Central memory CD8-positive, alpha-beta T cell (primary cell): ENCODE measurements at places on chromosomes 7 and 10.

DNA sequence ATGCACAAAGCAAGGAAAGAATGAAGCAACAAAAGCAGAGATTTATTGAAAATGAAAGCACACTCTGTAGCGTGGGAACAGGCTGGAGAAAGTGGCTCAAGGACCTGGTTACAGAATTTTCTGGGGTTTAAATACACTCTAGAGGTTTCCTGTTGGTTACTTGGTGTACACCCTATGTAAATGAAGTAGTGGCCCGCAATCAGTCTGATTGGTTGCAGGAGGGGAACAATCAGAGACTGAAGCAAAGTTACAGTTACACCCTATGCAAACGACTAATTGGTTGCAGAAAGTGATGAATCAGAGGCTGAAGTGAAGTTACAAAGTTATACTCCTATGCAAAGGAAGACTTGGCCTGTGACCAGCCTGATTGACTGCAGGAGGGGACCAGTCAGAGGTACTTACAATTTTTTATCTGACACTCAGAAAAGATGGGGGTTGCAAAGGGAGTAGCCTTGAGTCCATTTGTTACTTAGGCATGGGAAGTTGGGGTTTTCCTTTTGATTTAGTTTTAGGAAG is 3.6 kb upstream of the MTPN start:
- peak; percentile 65 for DNase-seq

DNA sequence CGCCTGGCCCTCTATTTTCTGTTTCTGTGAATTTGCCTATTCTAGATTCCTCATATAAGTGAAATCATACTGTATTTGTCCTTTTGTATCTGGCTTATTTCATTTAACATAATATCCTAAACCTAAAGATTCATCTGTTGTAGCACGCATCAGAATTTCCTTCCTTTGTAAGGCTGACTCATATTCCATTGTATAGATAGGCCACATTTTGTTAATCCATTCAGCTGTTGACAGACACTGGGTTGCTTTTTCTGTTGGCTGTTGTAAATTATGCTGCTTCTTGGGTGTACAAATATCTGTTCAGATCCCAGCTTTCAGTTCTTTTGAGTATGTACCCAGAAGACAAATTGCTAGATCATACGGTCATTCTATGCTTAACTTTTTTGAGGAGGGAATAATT is 28.8 kb upstream of the CUL1 start:
- no peak for DNase-seq

- no peak for DNase-seq
Measured at GRCh38 chr10:110069502-110069982, 61.8 kb downstream of the ADD3 start.

GRCh38 chr7:103134836-103135554 is 13.9 kb downstream of the NAPEPLD start:
- no peak for DNase-seq

- no peak for DNase-seq
Measured at GRCh38 chr10:132842397-132842796, 56.5 kb upstream of the NKX6-2 start.

GRCh38 chr7:140042386-140042670 is 20.4 kb downstream of the PARP12 start:
- DNase-seq, result no peak

- no peak for DNase-seq
Measured at GRCh38 chr7:8133188-8133848, 128.6 kb downstream of the ICA1 start.

GRCh38 chr10:45378914-45379726 is 5.1 kb downstream of the ALOX5 start:
- no peak for DNase-seq

GRCh38 chr7:105678811-105679495 is 97.7 kb upstream of the EFCAB10 start:
- no peak for DNase-seq

GRCh38 chr10:112715581-112715980 is 234.5 kb upstream of the TCF7L2 start:
- no peak for DNase-seq

GRCh38 chr10:59479426-59479825 is 117.1 kb upstream of the FAM13C start:
- DNase-seq, result no peak

- no peak for DNase-seq
Measured at GRCh38 chr7:108299251-108299973, 156.8 kb downstream of the NRCAM start.

GRCh38 chr7:150686030-150686631 is 625 bp downstream of the GIMAP2 start:
- DNase-seq, result no peak

DNA sequence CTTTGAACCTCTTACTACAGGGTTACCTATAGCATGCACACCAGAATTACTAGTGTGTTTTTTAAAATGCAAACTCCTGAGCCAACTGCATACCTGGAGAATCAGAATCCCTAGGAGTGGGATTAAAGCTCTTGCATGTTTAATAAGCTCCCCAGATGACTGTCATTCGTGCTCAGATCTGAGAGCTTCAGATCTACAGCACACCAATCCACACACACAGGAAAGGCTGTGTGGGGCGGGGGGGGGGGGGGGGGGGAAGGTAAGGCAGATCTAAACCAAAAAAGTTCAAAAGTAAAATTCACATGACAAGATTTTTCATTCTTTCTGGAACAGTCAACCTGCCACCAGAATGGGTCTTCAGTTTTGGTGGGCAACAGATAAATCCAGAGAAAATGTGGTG is 5.5 kb downstream of the FAM3C start:
- DNase-seq, result no peak

DNA sequence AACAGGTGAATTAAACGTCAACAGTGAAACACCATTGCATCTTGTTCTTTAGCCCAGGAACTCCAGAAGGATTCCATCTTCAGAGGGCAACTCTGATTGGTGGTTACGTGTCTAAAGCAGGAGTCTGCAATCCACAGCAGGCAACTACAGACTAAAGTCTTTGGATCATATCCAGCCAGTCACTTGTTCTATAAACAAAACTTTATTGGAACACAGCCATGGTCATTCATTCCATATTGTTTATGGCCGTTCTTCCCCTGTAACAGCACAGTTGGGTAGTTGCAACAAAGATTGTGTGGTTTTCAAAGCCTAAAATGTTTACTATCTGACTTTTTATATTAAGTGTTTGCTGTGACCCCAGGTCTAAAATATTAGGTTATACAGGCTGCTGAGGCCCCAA is 94.7 kb upstream of the IMMP2L start:
- DNase-seq, result no peak

DNA sequence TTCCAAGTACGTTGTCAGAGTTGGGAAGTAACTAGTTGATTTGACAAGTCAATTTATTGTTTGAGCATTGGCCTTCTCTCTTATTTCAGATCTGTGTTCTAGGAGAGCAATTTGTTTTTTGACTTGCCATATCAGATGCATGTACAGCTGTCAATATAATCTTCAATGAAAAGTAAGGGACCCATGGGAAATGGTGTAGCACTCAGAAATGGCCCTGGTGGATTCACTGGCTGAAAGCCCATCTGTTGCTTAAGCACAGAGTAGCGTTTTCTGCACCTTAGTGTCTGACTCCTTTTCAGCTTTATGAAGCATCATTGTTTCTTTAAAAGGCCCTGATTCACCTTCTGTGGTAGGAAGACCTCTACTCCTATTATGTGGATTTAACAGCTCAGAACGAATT is 10.2 kb downstream of the GARS1 start:
- DNase-seq, result no peak

GRCh38 chr10:86489071-86489810 is 32.4 kb downstream of the WAPL start:
- DNase-seq, result no peak

DNA sequence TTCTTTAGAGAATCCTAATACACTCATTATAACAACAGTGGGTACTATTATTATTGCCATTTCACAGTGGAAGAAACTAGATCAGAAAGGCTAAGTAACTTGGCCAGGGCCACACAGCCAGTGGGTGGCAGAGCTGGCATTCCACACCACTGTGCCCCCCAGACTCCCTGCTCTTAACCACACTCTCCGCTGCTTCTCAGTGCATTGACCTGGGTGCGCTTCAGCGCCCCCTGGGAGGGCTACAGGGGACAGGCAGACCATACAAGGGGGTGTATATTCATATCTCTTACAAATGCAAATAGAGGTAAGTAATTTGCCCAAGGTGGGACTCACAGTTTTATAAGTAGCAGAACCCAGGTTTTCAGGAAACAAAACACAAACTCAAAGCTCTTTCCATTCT is 77.0 kb upstream of the NMT2 start:
- DNase-seq, result no peak

DNA sequence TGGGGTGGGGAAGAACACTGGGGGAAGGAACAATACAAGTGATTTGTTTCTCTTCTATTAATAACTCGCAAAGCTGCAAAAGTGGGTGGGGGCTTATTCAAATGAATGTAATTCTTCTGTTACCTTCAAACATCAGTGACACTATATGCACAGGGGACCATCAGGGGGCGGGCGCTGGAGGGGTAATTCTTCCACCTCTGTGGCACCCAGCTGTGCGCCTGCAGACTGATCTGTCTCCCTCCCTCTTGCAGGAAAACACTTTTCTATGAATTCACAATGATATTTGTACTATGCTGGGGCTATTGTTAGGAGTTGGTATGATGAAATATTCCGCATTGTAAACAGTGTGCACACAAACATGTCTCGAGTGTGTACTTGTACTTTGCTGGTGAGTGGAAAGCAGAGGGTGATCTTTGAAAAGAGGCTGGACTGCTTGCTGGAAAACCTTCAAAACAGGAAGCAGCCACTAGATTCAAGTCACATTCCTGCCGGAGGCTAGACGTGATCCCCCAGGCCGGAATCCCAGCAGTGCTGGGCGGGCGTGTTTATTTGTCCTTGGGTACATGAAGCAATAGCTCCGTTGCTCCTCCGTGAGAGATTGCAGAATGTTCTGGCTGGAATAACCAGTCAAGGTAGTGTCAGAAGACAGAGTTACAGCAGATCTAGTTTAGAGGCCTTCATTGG is 15.8 kb upstream of the BNIP3 start:
- DNase-seq, result no peak

GRCh38 chr10:110514848-110515247 is 17.1 kb downstream of the DUSP5 start:
- no peak for DNase-seq

- DNase-seq, result no peak
Measured at GRCh38 chr7:111867348-111867931, 305.1 kb upstream of the IMMP2L start.

DNA sequence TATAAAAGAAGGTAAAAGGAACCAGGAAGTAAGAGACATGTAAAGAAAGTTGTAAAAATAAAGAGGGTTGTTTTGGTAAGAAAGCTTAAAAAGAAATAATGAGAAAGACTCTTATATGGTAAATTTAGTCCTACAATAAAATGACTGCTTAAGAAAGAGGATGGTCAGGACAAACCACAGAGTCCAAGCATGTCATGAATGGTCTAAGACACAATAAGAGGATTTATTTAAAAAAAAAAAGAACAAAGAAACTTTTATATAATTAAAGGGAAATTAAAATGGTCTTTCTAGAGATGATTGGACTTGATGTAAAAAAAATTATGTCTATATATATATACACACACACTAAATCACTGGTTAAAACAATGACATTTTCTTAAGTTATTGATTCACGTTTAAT is 18.2 kb downstream of the ATAD1 start:
- DNase-seq, result no peak

GRCh38 chr10:68594405-68594804 is 34.3 kb downstream of the TET1 start:
- no peak for DNase-seq

GRCh38 chr10:90939116-90939515 is 18.2 kb upstream of the ANKRD1 start:
- DNase-seq, result no peak

DNA sequence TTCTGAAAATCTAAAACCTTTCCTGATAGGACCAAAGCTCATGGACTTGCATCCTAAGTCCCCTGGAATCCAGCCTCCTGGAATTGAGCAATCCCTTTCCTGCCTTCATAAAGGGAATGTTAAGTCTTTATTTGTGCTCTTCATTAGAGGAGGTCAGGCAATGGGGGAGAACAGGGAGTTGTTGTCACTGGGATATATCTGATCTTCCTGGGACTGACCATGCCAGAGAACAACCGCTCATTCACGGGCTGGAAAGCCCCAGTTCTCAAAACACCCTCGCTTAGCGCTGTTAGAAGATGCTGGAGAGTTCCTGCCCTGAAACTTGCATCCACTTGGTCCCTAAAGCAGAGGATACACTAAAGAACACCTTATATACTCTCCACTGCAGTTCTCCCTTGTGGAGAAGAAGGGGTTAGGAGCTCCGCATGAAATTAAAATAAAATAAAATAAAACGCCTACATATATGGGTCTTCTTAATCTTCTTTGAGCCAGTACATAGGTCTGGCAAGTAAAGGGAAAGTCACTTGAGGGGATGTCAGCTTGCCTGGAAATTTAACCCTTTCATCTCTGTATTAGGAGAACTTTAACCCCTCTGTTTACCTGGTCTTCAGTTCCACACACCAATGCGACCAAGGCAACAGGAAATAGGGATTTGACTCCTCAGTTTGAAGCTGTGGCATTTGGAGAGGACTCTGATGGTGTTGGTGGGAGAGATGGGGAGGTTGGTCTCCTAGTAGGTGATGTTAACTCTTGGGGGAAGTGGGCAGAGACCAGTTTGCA is 1.2 kb downstream of the SORCS1 start:
- no peak for DNase-seq

GRCh38 chr10:101054876-101055275 is 6.9 kb upstream of the KAZALD1 start:
- DNase-seq, result no peak

- DNase-seq, result no peak
Measured at GRCh38 chr7:36208997-36209813, 56.2 kb downstream of the EEPD1 start.

- DNase-seq, result no peak
Measured at GRCh38 chr7:44140341-44140740, 791 bp downstream of the MYL7 start.

- DNase-seq, result no peak
Measured at GRCh38 chr10:112799038-112799437, 151.0 kb upstream of the TCF7L2 start.

DNA sequence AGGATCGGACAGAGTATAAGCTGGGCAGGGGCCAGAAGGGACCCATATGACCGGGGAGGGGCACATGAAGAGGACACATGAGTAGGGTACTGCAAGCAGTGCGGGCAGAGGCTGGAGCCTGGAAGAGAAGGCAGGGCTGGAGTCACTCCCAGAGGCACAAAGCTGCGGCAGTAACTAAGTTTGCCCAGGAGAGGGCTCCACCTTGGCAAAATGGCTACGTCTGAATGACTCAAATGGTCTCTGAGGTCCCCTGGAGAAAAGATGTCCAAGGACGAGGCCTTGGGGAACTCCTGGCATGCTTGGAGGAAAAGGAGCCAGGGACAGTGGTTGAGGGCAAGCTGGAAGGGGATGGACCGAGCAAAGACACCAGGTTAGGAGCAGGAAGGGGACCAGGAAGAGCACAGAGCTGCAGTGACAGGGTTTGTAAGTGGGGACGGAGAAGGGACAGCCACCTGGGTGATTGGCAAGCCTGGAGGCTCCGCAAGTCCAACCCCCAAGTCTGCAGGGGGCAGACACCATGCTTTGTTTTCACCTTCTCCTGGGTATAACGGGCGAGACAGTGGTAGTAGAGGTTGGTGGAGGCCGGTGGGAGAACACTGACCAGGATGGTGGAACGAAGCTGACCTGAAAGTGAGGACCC is 43.1 kb upstream of the LBX1 start:
- peak; percentile 37 for DNase-seq

- no peak for DNase-seq
Measured at GRCh38 chr10:127276794-127277462, 80.5 kb upstream of the INSYN2A start.
